ENCODE measurements at places on chromosomes 7 and 10. TPM values are rescaled to one million over a fixed set of nuclear protein-coding genes. Genes with fewer than 3 reads are reported as not detected.

- H3K27ac ChIP-seq: no peak overlapping the region
- H3K27me3 ChIP-seq: no peaks in the 10 kb centered on the region
Measured at GRCh38 chr10:78196964-78197363, 163.3 kb downstream of the RPS24 start.

DNA sequence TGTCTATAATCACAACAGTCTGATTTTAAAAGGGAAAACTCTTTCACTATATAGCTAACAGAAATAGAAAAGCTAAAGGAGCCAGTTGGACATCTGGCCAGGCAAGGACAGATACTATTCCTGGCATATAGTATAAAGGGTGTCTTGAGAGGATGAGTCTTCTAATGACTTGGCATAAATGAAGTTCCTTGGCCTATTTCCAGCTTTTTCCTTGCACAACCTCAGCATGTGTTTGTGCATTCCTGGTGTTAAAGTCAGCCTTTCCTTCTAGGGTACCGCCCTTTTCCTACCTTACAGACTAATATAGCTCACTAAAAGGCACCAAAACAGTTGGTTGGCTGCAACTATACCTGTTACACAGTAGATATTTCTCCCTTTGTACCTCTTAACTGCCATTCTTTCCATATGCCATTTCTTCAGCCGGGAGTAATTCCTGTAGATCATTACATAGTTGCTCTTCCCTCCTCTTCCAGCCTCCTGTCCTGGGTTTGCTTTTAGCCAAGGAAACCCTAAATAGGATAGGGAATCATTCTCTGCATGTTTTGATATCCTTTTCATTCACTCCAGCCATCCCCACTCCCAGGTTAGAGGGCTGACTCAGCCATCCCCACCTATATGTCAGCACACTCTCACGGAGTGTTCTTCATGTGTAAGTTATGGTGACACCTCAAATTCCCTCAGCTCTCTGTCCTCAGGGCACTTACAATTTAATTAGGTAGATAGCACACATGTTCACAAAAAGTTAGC is 102.1 kb upstream of the MDFIC start:
- DNase-seq: no peak
- H3K36me3 ChIP-seq: no peaks in the 10 kb centered on the region
- H3K4me3 ChIP-seq: no peak overlapping the region

DNA sequence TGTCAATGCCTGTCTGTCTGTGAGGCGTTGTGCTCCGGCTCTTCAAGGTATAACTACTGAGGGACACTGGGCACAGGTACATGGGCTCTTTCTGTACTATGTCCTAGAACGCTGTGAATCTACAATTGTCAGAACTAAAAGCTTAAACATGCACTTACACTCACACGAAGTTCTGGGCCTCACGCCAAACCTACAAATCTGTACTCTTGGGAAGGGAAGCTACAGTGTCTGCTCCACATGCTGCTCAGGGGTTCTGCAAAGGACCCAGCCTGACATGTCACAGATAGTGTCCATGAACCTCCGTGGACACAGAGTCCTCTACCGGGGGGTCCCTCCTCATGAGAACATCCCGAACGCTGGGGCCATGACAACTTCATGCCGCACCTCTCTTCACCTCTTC is 268.7 kb downstream of the WDR37 start:
- no peak overlapping the region for H3K4me3 ChIP-seq
- no peak for DNase-seq
- no peaks in the 10 kb centered on the region for H3K27me3 ChIP-seq
- no peak overlapping the region for H3K27ac ChIP-seq
- H3K36me3 ChIP-seq: no peaks in the 10 kb centered on the region
- H3K4me1 ChIP-seq: no peaks in the 10 kb centered on the region

DNA sequence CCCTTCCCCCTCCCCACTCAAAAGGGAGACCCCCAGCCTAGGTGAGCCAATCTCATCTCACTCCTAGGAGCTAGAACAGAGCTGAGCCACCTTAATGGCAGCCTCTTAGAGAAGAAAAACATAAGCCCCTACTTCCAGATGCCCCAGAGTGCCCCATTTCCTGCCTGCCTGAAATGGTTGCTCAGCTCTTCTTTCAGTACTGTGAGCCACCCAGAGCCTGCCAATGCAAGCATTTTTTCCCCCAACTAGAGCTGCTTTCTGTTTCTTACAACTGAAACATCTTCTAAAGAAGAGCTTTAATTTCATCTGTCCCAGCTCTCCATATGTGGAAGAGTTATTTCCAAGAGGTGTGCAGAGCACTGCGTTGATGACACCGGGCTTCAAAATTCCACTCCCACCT is 136.7 kb downstream of the PLPP4 start:
- no peak overlapping the region for H3K4me3 ChIP-seq
- no peak for DNase-seq
- no peaks in the 10 kb centered on the region for H3K36me3 ChIP-seq
- H3K27ac ChIP-seq: no peak overlapping the region
- H3K27me3 ChIP-seq: no peaks in the 10 kb centered on the region
- H3K4me1 ChIP-seq: no peaks in the 10 kb centered on the region

DNA sequence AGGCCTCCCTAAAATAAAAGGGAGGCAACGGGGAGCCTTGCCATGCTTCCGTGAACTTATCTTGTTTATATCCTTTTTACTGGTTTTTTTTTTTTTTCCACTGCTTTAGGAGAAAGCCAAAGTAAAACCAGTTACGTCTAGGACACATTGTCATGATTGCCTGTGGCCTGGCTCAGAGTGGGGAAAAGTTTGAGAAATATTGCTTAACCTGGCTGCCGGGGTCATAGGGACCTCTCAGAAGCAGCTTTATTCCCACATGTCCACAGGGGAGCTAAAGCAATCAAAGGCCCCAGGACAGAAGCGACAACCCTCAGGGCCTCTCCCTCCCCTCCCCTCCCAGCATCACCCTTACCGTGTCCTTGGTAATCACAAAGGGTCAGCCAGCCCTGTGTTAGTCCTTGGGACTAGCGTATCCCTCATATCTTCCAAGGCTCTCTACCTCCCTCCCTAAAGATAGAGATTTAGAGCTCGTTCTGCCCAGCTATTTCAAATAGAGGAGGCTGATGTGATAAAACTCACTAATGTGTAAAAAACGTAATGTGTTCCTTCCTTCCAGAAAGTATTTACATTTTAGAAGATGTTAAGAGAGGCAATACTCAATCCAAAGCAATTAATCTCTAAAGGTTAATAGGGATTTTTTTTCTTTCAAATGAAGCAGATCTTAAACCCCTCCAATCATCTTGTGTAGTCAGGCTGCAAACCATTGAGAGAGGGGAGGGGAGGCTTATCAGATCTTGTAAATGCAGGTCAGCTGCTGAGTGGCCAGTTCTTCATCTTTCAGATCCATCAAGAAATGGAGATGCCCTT is 64.8 kb upstream of the PRKAR2B start:
- no peaks in the 10 kb centered on the region for H3K4me1 ChIP-seq
- H3K27ac ChIP-seq: no peak overlapping the region
- H3K36me3 ChIP-seq: no peaks in the 10 kb centered on the region
- no peak for DNase-seq

The LRIT1 gene
- total RNA-seq: not detected

DNA sequence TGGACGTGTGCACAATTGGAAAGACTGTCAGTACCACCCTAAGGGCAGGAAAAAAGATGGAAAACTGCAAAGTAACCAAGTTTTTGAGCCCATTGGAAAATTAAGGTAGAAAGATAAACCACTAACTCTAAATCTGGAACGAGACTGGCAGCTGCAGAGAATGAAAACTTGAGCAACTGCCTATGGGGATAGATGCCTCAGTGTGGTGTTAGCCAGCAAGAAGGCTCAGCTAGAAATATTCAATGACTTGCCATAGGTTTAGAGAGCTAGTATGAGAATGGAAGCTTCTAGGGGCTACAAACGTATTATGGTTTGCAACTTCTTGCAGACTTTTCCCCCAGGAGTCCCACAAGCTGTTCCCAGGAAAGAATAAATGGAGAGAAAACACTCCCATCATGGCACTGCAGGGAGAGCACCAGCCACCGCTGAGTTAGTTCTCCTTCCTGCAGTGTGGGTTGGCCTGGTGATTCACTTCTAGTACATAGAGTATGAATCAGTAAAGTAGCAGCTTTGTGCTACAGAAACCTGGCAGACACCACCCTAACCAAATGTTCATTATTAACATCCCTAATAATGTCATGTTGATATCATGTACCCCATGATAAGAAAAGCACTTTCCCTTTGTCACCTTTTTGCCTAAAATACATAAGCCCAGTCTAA is 372.4 kb upstream of the VWC2 start:
- H3K4me1 ChIP-seq: no peaks in the 10 kb centered on the region
- no peaks in the 10 kb centered on the region for H3K36me3 ChIP-seq
- no peak for DNase-seq
- H3K27me3 ChIP-seq: no peaks in the 10 kb centered on the region
